ENCODE measurements at places on chromosomes 1 and 21.

- DNase-seq, result no peak
These were observed 115.2 kb downstream of the LMX1A start for GRCh38 chr1:165241321-165241720.

DNA sequence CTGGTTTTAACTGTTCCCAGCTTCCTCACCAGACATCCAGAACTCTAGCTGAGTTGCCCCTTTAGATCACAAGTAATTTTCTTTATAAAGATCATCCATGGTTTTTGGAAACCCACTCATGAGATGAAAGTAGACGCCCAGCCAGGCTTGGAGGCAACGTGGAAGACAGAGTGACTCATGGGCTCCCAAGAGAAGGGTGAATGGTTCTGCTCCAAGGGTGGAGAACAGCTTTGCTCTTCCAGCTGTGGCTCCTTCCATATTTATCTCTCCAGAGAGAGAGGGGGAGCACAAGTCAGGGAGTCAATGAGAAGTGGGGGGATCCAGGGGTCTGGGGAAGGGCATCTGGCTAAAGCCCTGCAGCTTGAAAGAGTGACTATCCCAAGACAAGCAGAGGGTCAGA is 13.8 kb downstream of the FAM78B start:
- DNase-seq, result no peak

GRCh38 chr1:53343831-53344668 is 16.2 kb upstream of the LRP8 start:
- peak; percentile 3 for DNase-seq

DNA sequence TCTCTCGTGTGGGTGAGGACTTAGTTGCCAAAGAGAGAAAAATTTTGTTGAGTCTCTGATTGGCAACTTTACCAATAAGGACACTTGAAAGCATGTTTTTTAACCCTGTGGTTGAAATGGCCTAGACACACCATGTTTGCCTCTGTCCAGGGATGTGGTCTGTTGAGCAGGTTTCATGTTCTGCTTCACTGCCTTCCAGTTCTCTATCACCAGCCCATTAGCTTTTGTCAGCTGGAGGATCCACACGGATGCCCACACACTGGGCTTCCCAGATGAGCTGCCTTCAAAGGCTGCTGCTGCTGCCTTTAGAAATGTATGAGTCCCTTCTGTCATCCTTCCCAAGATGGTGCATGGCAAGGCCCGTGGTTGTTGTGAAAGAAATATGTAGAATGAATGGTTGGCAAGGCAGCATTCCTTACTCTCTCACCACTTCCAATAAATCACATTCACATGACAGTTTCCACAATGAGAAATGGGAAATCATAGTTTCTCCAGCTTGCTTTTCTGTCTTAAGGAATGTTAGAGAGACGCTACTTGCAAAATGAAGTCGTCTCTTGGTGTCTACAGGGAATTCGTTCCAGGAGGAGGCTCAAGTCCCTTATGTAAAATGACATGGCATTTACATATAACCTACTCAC is 108.2 kb upstream of the SLC35F3 start:
- DNase-seq, result no peak

DNA sequence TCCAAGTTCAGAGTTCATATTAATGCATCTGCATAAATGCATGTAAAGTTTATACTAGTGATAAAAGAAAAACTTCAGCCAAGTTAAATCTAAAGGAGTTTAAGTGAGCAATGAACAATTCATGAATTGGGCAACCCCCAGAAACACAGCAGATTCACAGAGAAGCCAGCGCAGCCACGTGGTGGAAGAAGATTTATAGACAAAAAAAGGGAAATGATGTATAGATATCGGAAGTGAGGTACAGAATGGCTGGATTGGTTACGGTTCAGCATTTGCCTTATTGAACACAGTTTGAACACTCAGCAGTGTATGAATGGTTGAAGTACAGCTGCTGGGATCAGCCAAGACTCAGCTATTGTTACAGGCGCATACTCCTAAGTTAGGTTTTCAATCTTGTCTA is 5.7 kb downstream of the AK5 start:
- no peak for DNase-seq

GRCh38 chr1:19646377-19647319 is 2.5 kb downstream of the NBL1 start:
- DNase-seq, result no peak

GRCh38 chr1:245516284-245516759 is 361.5 kb downstream of the KIF26B start:
- no peak for DNase-seq

- peak; percentile 82 for DNase-seq
These were observed 1.6 kb downstream of the SPEN start for GRCh38 chr1:15848929-15849774.

DNA sequence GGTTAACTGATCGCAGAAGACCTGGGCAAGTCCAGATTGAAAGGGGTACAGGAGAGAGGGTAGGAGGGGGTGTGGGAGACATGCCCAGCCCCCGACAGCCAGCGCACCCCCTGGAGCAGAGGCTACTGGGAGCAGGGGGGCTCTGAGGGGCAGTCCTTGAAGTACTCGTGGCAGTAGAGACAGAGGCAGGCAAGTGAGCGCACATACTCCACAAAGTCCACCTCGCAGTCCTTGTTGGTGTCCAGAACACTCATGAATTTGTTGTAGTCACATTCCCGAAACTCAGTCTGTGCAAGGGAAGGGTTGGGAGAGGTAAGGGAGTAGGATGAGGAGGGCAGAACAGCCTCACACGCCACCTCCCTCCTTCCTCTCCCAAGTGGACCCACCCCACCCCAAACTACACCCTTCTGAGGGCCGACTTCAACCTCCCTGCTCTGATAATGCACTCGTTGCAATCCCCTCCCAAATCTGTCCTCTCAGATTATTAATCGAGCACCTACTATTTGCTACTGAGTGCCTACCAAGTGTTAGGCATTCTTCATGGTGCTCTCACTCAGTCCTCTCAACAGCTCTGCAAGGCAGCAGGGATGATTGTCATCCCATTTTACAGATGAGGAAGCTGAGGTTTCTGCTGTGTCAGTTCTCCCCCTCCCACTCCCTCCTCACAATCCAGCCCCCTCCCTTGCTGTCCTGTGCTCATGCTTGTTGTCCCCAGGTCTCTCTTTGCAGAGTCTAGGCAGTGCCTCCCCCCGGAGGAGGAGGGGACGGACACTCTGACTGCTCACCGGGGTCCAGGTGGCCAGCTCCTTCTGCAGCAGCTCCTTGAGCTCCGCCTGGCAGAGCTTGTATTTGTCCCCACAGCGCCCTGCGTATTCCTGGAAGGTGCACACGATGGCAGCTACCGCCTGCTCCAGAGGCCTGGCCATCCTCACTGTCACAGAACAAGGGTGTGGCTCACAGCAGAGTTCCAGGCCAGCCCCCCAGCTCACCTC is 1.2 kb downstream of the S100A3 start:
- DNase-seq, result no peak

DNA sequence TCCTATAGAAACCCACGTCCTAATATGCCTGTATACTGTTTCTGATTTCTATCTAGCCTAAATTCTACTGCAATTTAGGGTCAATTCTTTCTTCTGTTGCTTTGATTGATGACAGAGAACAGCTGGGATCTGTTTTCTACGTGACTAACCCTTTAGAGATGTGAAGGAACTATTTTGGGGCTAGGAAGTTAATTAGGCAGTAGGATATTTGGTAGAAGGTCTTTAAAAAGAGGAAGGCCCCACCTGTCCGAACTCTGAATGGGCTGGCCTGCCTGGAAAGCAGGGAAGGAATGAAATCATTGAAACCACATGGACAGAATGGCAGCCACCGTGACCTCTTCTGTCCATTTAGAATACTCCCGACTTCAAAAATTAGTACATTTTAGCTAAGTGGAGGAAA is 21.0 kb downstream of the EIF2D start:
- DNase-seq, result no peak

- DNase-seq, result no peak
These were observed 50.7 kb downstream of the KAZN start for GRCh38 chr1:14648896-14649855.

DNA sequence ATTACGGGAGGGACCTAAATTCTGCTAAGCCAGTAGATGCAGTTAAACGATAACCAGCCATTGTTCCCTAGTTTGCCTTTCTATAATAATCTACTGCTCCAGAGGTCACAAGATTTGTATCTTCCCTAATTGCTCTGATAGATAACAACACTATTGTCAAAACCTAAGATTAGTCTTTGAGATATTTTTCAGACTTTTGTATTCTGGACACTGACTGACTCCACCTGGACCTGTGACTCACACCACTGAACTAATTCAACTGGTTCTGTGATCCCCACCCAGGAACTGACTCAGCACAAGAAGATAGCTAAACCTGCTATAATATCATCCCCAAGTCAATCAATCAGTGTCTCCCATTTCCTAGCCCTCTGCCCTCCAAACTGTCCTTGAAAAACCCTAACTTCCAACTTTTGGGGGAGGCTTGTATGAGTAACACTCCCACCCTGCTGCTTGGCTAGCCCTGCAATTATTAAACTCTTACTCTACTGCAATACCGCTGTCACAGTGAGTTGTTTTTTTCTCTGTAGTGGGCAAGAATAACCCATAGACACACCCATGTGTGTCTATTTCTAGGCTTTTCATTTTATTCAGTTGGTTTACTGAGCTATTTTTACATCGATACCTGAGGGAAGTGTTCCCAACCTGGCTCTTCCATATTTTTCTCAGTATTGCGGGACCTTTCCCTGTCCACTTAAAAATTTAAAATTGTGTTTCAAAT is 11.2 kb downstream of the KIFAP3 start:
- DNase-seq, result no peak

DNA sequence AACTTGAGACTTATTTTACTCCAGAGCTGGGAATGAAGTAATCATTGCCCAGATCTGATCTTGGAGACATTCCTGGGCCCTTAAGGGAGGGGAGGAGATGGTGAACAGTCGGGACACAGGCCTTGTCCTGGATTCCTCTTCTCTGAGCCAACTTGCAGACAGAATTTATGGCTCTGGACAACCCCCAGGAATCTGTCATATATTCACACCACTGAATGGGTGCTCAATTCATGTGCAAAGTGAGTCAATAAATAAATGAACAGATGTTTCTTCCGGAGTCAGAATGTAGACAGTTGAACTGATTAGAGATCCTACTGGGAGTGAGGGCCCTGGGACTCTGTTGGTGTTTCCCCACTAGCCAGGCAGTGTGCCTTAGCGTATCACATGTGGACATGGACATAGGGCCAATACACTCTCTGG is 2.6 kb downstream of the TUFT1 start:
- no peak for DNase-seq

GRCh38 chr21:40186045-40186444 is 318.8 kb downstream of the PCP4 start:
- no peak for DNase-seq

DNA sequence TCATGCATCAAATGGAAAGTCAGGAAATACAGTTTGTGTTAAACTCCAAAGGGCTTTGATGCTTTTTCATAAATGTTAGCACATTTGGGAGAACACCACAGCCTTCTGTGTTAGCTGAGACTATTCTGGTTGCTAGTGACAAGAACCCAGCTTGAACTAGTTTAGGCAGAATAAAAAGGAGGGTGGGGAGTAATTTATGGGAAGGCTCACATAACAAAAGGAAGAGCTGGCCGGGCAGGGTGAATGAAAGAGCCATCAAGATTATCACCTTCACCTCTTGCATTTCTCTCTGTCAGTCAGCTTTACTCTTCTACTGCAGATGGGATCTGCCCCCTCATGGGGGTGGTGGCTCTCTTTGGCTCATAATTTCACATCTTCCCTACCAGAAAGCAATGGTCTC is 75.4 kb upstream of the VTCN1 start:
- DNase-seq, result no peak

- DNase-seq, result no peak
These were observed 90.2 kb upstream of the PPM1J start for GRCh38 chr1:112805155-112805853.

DNA sequence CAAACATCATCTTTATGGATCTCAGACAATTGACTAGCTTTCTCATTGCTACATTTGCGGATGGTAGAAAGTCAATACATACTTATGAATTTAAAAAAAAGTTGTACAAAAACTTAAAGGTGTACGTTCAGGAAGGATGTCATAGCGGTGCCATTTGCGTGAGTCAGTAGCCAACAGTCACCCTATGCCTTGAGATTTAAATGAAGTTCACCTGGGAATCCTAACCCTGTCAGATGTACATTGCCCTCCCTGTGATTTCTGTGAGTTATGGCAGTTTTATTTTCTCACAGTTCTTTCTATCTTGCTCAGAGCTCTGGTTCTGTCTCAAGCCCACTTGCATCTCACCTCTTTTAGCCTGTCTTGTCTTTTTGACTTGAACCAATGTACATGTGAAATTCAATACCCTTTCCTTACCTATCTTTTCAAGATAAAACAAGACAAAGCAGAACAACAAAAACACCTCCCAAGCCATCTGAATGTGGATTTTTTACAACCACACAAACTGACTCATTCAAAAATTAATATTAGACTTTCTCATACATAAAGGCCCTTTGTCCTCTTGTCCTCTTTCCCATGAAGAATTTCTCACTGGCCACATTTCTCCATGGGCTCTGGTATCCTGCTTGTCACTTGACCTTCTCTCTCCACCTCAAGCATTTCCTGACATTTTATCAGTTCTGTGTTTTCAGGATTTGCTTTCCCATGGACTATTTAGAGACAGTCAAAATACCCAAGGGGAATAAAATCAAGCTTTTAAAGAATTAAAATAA is 25.3 kb upstream of the ZNF697 start:
- DNase-seq, result no peak

- DNase-seq, result no peak
These were observed 50.2 kb downstream of the ALG14 start for GRCh38 chr1:95022644-95022926.

DNA sequence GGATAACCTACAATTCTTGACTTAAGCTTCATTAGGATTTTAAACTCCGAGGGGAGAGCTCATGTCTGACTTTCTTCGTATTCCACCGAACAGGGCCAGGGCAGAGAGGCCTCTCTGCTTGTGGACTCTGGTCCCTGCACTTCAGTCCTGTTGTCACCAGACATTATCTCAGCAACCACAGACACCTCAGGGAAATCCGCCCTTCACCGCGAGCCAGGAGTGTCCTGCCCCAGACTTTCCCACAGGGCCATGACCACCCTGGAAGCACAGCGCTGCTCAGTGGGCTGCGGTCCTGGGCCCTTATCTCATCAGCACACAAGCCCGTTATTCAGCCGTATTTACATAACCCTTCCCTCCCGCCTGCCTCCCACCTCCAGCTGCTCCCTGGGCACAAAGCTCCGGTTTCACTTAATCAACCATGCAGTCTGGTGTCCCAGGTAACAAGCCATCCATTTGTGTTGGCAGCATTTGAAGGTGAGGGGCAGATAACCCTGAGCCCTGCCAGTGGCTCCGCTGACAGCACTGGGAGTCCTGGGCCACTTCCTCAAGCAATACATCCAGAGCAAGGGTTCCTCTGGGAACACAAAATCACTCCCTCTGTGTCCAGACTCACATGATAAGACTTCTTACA is 122.8 kb upstream of the RAB4A start:
- DNase-seq, result peak; percentile 50

DNA sequence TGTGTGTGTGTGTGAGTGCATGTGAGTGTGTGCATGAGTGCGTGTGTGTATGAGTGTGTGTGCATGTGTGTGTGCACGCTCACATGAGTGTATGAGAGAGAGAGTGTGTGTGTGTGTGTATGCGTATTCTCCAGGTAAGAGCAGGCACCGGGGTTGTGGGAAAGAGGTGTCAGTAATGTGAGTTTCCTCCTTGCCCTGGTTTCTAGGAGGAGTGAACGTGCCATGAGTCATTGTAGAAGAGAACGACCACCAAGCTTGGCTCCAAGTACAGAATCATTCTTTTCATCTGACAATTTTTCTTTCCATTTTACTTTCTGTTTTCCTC is 79.1 kb downstream of the POFUT2 start:
- no peak for DNase-seq

Measured in progenitor cell of endocrine pancreas (in vitro differentiated cells).